ENCODE measurements at places on chromosomes 3 and 15.

GRCh38 chr3:61032991-61033390 lies 218.3 kb downstream of the FHIT start:
- no peak for DNase-seq

- DNase-seq, result no peak
These were observed 492.7 kb downstream of the AGBL1 start for GRCh38 chr15:86572368-86572841.

- DNase-seq, result no peak
These were observed 125.7 kb upstream of the ZBED2 start for GRCh38 chr3:111720681-111721380.

DNA sequence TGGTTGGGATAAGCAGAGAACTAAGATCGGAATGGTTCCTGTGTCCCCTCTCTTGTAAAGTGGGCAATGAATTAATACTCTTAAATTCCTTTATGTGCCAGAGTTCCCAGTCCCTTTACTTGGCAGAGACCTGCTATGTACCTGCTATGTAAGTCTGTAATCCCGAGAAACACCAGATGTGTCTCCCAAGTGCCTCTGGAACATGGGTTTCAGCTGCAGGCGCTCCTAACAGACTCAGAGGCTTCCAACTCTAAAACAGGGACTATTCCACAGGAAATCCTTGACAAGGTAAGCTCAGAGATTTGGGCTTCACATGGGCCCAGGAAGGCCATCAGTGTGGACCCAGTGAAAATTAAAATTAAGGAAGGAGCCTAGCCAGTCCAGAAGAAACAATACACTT lies 117.7 kb upstream of the PLCL2 start:
- no peak for DNase-seq

DNA sequence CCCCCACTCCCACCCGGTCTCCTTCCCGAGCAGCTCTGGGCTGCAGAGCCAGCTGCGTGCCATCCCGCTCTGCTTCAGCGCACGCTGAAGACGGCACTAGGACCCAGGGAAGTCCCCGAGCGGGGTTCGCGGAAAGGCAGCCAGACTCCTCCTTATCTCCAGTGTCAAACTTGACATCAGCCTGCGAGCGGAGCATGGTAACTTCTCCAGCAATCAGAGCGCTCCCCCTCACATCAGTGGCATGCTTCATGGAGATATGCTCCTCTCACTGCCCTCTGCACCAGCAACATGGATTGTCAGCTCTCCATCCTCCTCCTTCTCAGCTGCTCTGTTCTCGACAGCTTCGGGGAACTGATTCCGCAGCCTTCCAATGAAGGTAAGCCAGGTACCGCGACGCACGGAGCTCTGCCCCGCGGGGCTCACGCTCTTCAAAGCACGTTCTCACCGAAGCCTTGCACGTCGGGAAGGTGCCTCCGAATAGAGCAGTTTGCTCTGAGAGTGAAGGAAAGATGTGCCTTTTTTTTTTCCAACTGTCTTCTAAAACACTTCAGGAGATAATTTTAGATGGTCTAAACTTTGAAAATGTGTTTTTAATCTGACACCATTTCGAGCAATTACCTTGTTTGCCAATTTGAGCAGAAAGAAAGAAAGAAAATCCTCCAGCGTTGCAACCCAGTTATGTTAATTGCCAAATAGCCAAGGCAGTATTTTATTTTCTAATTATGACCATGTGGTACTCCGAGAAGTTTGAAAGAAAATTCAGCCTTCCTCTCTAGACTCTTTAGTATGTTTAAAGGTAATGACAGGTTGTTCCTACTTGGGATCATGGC lies at the start of gene EPHA3:
EPHA3 (plus strand) TSS at position 161 of the 830 bp plus-strand sequence; CDS start at position 289, 128 bp downstream.
- DNase-seq, result no peak

DNA sequence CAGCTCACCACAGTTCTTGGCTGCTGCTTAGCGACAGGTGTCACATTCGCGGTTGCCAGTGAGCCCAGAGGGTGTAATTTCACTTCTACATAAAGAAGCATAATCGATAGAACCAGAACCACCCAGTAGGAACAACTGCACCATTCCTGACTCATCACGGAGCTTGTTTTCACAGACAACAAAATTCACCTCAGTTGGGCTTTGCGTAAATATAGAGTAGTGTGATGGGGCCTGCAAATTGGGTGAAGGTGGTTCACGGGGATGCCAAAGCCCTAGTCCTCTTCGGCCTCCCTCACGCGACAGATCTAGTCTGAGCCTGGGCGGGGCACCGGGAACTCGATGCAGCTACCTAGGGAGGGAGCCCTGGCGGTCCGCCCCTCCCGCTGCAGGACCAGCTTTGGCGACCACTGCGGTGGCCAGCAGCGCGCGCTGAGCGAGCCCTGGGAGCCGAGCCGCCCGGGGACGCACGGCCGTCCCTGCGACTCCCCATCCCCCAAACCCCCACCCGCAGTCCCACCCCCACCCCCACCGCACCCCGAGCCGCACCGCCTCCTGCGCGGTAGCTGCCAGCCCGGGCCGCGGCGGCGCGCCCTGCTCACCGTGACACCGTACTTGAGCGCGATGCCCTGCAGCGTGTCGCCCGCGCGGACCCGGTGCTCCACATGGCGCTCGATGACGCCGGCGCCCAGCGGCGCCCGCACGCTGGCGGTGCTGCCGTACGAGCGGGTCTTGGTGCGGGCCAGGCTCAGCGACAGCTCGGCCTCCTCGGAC lies 519 bp downstream of the LYSMD2 start:
- peak; percentile 44 for DNase-seq

DNA sequence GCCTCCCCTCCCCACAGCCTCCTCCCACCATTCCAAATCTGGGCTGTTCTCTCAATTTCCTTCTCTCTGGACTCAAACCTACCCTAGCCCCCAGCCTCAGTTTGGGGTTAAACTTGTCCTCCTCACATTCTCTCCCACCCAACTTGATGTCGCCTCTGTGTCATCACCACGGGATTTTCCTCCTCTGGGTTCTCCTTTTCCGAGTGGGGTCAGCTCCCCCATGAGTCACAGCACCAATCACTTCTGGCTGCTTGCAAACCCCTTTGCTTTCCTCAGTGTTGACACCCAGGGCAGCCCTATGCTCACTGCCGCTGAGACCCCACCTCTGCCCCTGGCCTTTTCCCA lies 451 bp downstream of the CCR5AS start:
- no peak for DNase-seq

GRCh38 chr3:100030346-100030745 lies 84.0 kb downstream of the FILIP1L start:
- DNase-seq, result no peak

- no peak for DNase-seq
These were observed 289.0 kb downstream of the TLE3 start for GRCh38 chr15:69808756-69809155.

DNA sequence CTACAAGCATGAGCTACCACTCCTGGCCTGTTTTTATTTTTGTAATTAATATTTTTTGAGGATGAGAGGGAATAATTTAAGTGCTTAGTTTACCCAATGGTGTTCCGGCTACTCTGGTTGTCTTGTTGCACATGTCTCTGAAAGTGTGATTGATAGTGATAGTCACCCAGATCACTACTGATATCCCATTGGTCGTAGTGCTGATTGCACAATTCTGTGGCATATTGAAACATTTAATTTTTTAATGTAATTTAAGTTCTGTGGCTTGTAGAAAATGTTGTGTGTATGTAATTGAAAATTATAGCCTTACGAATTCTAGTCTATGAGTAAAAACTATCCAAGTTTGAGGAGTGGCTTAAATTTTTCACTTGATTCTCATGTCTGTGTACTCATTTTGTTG lies 11.9 kb downstream of the ARIH2 start:
- no peak for DNase-seq

DNA sequence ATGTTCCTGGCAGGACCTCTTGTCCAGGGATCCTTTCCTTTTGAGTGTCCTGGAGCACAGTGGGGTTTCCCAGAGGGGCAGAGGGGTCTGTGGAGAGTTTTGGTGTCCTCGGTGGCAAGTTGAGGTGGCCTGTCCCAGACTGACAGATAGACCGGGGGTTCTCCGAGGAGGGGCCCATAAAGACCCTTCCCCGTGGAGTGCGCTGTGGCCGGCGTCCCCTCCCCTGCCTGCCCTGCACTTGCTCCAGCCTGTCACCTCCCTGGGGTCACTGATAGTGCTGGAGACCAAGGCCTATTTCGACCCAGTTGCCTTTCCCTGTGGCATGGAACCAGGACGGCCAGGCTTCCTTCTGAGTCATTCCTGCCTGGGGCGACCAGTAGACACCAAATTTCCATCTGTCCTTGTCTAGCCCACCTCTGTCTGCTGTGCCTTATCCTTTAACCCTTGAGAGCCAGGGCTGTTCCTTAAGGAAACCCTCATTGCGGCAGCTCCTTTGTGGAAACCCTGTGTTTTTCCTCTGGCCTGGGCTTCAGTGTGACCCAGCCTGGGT lies 2.9 kb downstream of the MUC4 start:
- no peak for DNase-seq

GRCh38 chr15:98384328-98385029 lies 263.9 kb upstream of the IGF1R start:
- DNase-seq, result no peak

- no peak for DNase-seq
These were observed 60.1 kb downstream of the ADAMTS9 start for GRCh38 chr3:64627471-64628321.

DNA sequence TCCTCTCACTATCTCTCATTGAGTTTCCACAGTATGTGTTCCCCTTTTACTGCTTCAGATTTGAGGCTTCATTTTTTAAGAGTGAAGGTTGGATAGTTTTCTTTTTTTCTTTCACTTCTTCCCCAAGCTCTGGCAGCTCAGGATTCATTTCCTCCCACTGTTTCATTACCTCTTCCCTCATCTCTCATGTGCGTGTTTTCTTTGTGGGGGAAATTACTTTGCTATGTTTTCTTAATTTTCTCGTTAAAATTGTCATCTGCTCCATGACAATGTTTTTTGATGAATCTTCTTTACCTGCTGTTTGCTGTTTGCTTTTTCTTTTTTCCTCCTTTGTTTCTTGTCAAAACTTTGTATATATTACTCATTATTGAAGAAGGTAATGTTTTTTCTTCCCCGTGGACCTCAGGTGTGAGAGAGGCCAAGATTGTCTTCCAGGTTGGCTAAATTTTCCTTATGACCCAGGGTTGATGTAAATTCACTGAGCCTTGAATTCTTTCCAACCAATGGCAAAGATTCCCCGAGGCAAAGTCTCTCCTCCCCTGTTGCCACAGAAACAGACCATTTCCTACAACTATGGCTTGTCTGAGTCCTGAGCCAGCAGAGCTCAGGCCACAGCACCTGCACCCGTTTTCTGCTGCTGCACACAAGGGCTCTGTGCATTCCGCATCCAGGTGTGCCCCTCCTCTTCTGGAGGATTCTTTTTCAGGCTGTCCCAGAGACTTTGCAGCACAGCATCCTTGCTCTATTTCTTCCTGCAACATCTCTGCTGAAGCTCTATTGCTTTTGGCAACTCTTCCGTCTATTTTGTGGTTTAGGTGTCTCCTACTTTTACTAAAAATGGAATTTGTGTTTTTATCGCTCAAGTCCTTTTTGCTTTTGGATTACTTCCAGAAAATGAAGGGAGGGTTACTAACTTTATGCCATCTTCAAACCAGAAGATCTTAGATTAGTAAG lies 66.1 kb downstream of the NOX5 start:
- no peak for DNase-seq

GRCh38 chr15:100787567-100788417 lies 91.8 kb upstream of the ALDH1A3 start:
- DNase-seq, result no peak

DNA sequence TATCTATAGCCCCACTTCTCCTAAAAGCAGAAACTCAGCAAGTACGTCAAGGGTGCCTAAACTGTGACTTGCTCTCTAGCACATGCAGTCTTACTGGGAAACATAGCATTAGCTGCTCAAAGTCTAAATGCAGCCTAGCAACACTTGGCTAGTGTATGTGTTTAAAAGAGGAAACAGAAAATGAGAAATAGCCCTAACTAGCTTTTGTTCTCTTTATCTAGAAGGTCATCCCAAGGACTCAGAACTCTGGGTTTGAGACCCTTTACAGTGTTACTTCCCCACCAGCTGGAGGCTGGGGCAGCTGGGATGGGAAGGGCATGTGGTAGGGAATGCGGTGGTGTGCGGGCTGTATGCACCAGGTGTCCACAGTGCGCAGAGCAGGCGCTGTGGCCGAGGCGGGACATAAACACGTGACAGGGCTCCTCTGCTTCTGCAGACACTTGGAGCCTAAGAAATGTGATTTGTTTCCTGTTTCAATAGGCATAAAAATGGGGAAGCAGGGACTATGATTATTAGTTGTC lies 13.3 kb downstream of the ETV5 start:
- no peak for DNase-seq

DNA sequence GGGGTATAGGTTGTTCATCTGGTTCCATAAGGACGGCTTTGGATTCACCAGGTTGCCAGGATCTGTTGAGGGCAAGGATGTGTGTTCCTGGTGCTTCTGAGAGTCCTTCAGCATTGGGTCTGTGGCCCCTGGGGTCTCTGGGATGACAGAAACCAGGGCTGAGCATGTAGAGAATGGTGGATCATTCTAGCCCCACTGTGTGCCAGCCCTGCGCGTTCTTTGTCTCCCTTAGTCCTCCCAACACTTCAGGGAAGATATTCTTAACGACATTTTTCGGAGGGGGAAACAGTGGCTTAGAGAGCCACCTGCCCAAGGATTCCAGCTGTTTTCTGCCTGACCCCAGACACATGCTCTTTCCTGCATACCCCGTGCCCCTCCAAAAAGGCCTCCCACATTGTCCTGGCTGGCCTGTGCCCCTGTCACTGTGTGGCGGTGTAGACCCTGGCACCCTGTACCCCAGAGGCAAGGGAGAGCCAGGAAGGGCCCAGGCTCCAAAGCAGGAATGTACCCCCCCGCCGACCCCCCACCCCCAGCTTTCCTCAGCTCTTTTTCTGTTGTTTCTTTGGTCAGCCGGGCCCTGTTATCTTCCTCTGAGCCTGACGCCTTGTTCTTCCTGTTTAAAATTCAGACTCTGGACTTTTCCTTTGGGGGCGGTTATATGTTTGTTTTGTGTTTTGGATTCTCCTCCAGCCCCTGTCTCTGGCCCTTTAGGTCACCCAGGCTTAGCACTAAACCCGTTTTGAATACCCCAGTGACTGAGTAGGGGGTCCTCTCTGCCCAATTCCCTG lies 57.8 kb upstream of the SMAD6 start:
- DNase-seq, result no peak

- no peak for DNase-seq
These were observed 119.5 kb upstream of the MLF1 start for GRCh38 chr3:158451405-158452055.

- no peak for DNase-seq
These were observed 996.5 kb downstream of the TUSC7 start for GRCh38 chr3:117706037-117706436.

- DNase-seq, result no peak
These were observed 29.9 kb upstream of the SFMBT1 start for GRCh38 chr3:53075743-53076140.

DNA sequence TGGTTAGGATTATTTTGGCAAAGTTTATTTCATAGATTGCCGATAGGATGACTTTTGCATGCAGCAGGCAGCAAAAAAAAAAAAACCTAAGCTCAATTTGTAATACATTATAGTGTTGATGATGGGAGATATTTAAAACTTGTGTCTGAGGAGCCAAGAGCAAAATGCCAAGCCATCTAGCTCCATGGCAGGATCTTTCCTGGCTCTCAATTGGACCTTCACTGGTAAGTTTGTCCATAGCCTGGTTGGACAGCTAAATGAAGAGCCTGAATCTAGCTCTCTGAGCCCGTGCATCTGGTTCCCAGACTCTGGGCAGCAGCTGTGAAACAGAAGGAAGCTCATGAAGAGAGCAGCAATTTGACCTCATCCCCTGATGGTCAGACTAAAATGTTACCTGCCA lies 17.5 kb downstream of the STAC start:
- no peak for DNase-seq

All from T-helper 17 cell (primary cell).